ENCODE measurements at places on chromosomes 4 and X. TPM values are rescaled to one million over a fixed set of nuclear protein-coding genes. Genes with fewer than 3 reads are reported as not detected.

The CPLX1 gene
- total RNA-seq: not detected

The MGARP gene
- total RNA-seq: 12.3 TPM

- DNase-seq: no peak
Measured at GRCh38 chr4:10713591-10713990, 29.0 kb upstream of the CLNK start.

- no peak for DNase-seq
Measured at GRCh38 chrX:13389501-13389900, 69.6 kb upstream of the ATXN3L start.

DNA sequence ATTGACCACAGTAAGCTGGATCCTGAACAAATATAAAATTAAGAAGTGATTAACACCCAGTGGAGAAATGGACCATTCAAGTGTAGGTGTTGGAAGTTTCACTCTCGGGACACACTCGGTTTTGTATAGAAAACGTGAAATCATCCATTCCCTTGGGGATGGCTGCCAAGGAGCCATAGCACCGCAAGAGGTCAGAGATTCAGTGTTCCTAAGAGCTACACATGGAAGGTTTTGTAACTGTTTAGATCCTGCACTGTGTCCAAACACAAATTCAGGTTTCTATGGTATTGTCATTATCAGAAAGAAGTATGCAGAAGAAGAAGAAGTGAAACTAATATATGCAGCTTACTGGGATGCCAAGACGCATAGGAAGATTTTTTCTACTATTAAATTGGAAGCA lies 281.0 kb downstream of the LDB2 start:
- DNase-seq: peak; percentile 44

DNA sequence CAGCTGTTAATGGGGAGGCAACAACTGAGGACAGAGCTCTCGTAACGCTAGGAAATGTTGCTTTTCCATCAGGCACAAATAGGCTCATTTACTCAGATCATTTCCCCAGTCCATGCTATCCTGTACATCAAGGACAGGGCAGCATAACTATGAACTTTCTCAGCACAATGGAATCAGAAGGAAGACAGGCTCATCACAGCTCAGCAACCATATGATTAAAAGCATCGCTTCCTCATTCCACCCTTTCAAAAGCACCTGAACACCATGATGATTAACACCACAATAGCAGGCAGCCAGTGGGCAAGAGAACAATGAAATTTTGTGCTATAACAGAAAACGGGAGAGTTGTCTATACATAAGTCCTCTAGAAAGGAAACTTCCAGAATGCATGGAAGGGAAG lies 297.8 kb downstream of the ZNF674 start:
- DNase-seq: no peak

GRCh38 chrX:110145854-110146253 lies 142.9 kb downstream of the TMEM164 start:
- peak; percentile 14 for DNase-seq

GRCh38 chrX:134256684-134257083 lies 19.7 kb downstream of the CCDC160 start:
- no peak for DNase-seq

- DNase-seq: no peak
Measured at GRCh38 chr4:149121023-149121404, 678.8 kb upstream of the NR3C2 start.

GRCh38 chr4:190018201-190018920 lies 8.7 kb downstream of the FRG2 start:
- DNase-seq: no peak

GRCh38 chrX:93875621-93876282 lies 201.7 kb downstream of the FAM133A start:
- no peak for DNase-seq
